Mammary epithelial cell (primary cell): ENCODE measurements at places on chromosomes 13 and 19. TPM values are rescaled to one million over a fixed set of nuclear protein-coding genes. Genes with fewer than 3 reads are reported as not detected.

DNA sequence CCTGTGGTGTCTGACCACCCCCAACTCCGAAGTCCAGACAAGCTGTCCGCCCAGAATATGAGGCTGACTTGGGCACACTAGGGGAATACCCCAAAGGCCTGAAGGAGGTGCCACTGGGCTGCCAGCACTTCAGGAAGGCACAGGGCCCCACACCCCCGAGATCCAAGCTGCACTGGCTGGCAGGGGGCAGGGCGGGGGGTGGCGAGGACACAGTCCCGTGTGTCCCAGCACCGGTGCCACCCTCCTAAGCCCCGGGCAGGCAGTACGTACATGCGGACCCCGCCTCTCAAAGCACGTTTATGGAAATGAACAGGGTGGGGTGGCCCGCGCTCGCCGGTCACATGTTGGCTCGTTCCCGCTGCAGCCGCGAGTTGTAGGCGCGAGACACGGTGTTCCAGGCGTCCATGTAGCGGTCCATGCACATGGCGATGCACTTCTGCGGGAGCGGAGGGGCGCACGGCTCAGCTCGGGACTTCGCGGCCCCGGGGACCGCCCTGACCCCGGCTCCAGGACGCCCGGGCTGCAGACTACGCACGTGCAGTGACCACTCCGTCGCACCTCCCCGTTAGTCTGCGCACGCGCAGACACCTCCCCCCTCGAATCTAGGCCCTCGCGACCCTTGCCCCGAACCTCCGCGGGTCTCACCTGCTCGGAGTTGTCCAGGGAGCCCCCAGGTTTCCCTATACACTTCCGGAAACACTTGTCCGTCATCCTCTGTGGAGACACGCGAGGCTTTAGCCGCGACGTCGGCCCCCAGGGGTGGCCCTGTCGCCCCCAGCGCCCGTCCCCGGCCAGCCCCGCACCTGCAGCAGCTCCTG lies 566 bp downstream of the TIMM13 start:
- DNase-seq = peak; percentile 35

Gene LSR
- total RNA-seq = 91.5 TPM

Gene TNFRSF19
- 0.12 TPM in 1 of 2 replicates, not detected in the other for total RNA-seq

Gene ADGRE3
- not detected for total RNA-seq
